SK-N-SH (cell line): ENCODE measurements at places on chromosomes 11 and 22.

DNA sequence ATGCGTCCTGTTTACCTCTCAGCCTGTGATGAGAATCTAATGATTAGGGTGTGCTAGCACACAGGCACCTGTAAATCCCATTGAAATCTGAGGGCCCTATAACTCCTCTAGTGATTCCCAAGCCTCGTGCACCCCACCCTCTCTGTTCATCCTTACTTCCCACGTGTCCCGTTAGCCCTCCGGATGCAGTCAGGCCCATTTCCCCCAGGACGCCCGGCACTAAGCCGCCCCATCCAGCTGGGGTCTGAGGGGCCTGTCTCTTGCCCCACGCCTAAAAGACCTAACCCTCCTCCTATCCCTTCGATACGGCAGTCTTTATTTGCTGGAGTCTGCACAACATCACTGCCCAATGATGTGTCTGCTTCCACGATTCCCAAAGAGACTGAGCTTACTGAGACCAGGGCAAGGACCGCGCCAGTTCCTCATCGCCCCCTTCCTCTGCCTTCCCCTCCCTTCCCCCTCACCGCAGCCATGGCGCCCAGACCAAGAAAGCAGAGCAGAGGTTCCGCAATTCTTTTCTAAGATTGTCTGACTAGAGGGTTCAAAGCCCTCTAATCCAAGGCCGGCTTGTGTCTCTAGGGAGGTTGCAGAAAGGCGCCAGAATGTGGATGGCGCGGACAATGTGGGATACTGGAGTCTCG lies 1.1 kb upstream of the FADS2 start:
- H3K27ac ChIP-seq, result peak overlapping the region; percentile 21
- H3K4me1 ChIP-seq, result 0 out of 2 replicates have a peak, but pooled peaks cover 10% of the 10 kb centered on the region
- H3K27me3 ChIP-seq, result no peaks in the 10 kb centered on the region
- no peaks in the 10 kb centered on the region for H3K36me3 ChIP-seq
- H3K4me3 ChIP-seq, result peak overlapping the region; percentile 96
- peak; percentile 53 for DNase-seq

- no peak overlapping the region for H3K4me3 ChIP-seq
- H3K36me3 ChIP-seq, result no peaks in the 10 kb centered on the region
- DNase-seq, result no peak
- H3K27me3 ChIP-seq, result no peaks in the 10 kb centered on the region; the same call in 1 of the 2 replicates
- no peak overlapping the region for H3K27ac ChIP-seq
- no peaks in the 10 kb centered on the region for H3K4me1 ChIP-seq
Measured at GRCh38 chr11:31214372-31214771, 155.2 kb downstream of the DCDC1 start.

DNA sequence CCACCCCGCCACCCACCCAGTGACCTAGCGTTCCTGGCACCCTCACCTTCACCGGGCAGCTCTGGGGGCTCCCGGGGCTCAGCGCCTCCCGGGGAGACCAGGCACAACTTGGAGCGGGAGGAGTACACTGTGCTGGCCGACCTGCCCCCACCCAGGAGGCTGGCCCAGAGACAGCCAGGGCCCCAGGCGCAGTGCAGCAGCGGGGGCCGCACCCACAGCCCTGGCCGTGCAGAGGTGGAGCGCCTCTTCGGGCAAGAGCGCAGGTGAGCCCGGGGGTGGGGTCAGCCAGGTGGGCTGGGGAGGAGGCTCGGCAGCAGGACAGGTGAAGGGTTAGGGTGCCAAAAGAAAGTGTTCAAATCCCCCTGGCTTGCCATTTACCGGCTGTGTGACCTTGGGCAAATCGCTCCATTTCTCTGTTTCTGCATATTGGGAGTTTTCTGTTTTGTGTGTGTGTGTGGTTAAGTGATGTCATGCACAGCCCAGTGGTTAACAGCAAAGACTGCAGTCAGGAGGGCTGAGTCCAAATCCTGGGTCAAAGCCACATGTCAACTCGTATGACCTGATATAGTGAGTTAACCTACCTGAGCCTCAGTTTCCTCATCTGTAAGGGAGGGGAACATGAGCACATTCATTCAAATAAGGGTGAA lies 29.5 kb downstream of the TRIOBP start:
- H3K36me3 ChIP-seq, result no peaks in the 10 kb centered on the region
- H3K4me3 ChIP-seq, result no peak overlapping the region
- no peaks in the 10 kb centered on the region for H3K4me1 ChIP-seq
- H3K27ac ChIP-seq, result no peak overlapping the region

- peaks cover 77% of the 10 kb centered on the region for H3K4me1 ChIP-seq
- DNase-seq, result no peak
- no peaks in the 10 kb centered on the region for H3K36me3 ChIP-seq
- H3K27me3 ChIP-seq, result no peaks in the 10 kb centered on the region
Measured at GRCh38 chr22:23220485-23221350, 40.4 kb downstream of the BCR start.

- no peak for DNase-seq
- H3K27me3 ChIP-seq, result no peaks in the 10 kb centered on the region
- no peak overlapping the region for H3K27ac ChIP-seq
Measured at GRCh38 chr11:10107497-10107896, 186.5 kb downstream of the SBF2 start.

DNA sequence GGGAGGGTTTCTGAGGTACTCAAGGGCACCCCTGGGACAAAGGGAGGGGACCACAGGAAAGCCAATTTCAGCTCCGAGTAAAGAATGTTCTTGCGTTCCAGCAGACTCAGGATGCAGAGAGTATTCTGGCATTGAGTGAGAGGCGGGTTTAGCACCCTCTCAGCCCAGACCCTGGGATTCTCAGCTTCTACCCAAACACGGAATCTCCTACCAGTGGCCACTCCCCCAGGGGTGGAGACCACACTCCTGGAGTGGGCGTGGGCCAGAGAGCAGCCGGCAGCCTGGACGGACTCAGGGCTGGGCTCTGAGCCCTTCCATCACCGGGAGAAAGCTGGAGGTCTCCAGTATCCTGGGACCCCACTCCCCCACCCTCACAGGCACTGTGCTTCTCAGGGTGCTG lies 26.1 kb upstream of the TTLL12 start:
- H3K27ac ChIP-seq, result no peak overlapping the region
- H3K4me3 ChIP-seq, result no peak overlapping the region
- H3K36me3 ChIP-seq, result no peaks in the 10 kb centered on the region
- DNase-seq, result no peak

DNA sequence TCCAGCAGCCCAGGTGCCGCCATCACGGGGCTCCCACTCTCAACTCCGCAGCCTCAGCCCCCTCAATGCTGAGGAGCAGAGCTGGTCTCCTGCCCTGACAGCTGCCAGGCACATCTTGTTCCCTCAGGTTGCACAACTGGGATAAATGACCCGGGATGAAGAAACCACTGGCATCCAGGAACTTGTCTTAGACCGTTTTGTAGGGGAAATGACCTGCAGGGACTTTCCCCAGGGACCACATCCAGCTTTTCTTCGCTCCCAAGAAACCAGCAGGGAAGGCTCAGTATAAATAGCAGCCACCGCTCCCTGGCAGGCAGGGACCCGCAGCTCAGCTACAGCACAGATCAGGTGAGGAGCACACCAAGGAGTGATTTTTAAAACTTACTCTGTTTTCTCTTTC lies at the start of gene SAA1:
Gene SAA1, plus strand, starts transcription at position 316 of the 400 bp plus-strand sequence. CDS start 624 bp downstream, outside the sequence.
- no peak within 1 kb of the TSS for H3K4me3 ChIP-seq
- no peaks in the 10 kb centered on the region for H3K36me3 ChIP-seq
- no peak within 1 kb of the TSS for H3K27ac ChIP-seq
- no peaks in the 10 kb centered on the region for H3K27me3 ChIP-seq
- DNase-seq, result no peak
- no peaks in the 10 kb centered on the region for H3K4me1 ChIP-seq

DNA sequence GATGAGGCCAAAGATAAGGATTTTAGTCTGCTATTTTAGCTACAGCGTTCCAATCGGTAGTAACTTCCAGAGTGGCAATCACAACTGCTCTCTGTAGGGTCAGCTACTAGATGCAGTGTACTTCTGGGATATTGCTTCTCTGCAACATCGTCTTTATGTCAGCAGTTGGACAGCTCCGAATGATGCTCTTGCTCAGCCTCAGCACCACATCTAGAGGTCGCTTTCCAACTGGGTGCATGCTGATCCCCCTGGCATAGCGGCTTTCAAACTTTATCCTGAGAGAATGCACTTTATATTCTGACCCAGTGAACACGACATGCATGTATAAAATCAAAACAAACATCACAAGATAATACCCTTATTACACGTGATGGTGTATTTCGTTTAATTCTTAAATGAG lies 219.6 kb downstream of the C11orf87 start:
- peaks cover 25% of the 10 kb centered on the region for H3K4me1 ChIP-seq
- H3K36me3 ChIP-seq, result no peaks in the 10 kb centered on the region
- no peaks in the 10 kb centered on the region for H3K27me3 ChIP-seq
- DNase-seq, result no peak

- no peaks in the 10 kb centered on the region; the same call in 1 of the 2 replicates for H3K27me3 ChIP-seq
- no peaks in the 10 kb centered on the region for H3K4me1 ChIP-seq
- H3K36me3 ChIP-seq, result no peaks in the 10 kb centered on the region
- no peak overlapping the region for H3K4me3 ChIP-seq
- no peak overlapping the region for H3K27ac ChIP-seq
Measured at GRCh38 chr22:48531108-48531507, 1296.6 kb downstream of the BRD1 start.

DNA sequence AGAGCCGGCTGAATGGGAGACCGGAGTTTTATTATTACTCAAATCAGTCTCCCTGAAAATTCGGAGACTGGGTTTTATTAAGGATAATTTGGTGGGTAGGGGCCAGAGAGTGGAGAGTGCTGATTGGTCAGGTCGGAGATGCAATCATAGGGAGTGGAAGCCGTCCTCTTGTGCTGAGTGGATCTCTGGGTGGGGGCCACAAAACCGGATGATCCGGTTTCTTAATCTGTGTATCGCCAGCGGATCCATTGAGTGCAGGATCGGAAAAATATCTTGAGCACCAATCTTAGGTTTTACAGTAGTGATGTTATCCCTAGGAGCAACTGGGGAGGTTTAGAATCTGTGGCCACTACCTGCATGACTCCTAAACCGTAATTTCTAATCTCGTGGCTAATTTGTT lies 886 bp upstream of the NIPSNAP1 start:
- no peaks in the 10 kb centered on the region for H3K27me3 ChIP-seq
- H3K4me1 ChIP-seq, result peaks cover 7% of the 10 kb centered on the region; the same call in 1 of the 2 replicates
- no peak overlapping the region for H3K4me3 ChIP-seq

GRCh38 chr11:13189561-13190426 lies 87.8 kb upstream of the BMAL1 start:
- DNase-seq, result no peak
- H3K4me3 ChIP-seq, result no peak overlapping the region
- no peaks in the 10 kb centered on the region for H3K36me3 ChIP-seq
- no peaks in the 10 kb centered on the region for H3K4me1 ChIP-seq
- no peaks in the 10 kb centered on the region for H3K27me3 ChIP-seq

DNA sequence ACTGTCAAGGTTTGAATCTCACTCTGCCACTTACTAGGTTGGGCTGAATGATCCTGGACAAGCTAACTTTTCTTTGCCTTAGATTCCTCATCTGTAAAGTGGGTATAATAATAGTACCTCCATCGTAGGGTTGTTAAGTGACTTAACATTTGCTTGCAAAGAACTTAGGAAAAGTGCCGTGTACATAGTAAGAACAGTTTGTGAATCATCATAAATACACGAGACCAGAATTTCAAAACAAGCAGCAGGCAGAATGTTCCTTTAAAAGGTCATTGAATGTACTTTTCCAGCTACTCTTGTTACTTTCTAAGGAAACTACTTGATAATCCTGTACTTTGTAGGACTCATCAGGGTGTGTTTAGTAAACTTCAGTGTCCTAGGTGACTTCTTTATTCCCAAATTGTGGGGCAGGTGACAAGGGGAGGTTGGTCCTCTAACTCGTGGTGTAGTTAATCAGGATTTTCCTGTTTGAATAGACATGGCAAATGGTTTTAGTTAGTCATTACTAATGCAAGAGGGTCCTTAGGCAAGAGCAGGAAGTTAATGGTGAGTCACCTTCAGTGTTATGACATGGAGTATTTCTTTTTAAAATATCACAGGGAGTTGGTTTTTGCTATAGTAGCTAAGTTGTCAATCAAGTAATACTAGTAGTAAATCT lies 67.9 kb downstream of the YAP1 start:
- H3K36me3 ChIP-seq, result peaks cover 2% of the 10 kb centered on the region; the same call in 1 of the 2 replicates
- no peaks in the 10 kb centered on the region for H3K4me1 ChIP-seq

GRCh38 chr11:25988178-25988577 lies 343.8 kb upstream of the ANO3 start:
- H3K27me3 ChIP-seq, result no peaks in the 10 kb centered on the region
- no peak overlapping the region for H3K27ac ChIP-seq
- no peak for DNase-seq
- no peaks in the 10 kb centered on the region for H3K36me3 ChIP-seq

- H3K27ac ChIP-seq, result no peak overlapping the region
- no peaks in the 10 kb centered on the region for H3K4me1 ChIP-seq
- no peak overlapping the region for H3K4me3 ChIP-seq
Measured at GRCh38 chr22:47112994-47113852, 350.8 kb downstream of the TBC1D22A start.

- peaks cover 14% of the 10 kb centered on the region; the same call in 1 of the 2 replicates for H3K4me1 ChIP-seq
- peak; percentile 89 for DNase-seq
- peaks cover 18% of the 10 kb centered on the region; the same call in 1 of the 2 replicates for H3K36me3 ChIP-seq
- no peaks in the 10 kb centered on the region for H3K27me3 ChIP-seq
- H3K4me3 ChIP-seq, result peak overlapping the region; percentile 75
- peak overlapping the region; percentile 87 for H3K27ac ChIP-seq
Measured at GRCh38 chr11:68271023-68271780, 571 bp downstream of the C11orf24 start.

GRCh38 chr11:73070653-73071052 lies 71.5 kb downstream of the FCHSD2 start:
- H3K36me3 ChIP-seq, result no peaks in the 10 kb centered on the region
- H3K4me3 ChIP-seq, result no peak overlapping the region
- no peak overlapping the region for H3K27ac ChIP-seq
- no peaks in the 10 kb centered on the region for H3K27me3 ChIP-seq

DNA sequence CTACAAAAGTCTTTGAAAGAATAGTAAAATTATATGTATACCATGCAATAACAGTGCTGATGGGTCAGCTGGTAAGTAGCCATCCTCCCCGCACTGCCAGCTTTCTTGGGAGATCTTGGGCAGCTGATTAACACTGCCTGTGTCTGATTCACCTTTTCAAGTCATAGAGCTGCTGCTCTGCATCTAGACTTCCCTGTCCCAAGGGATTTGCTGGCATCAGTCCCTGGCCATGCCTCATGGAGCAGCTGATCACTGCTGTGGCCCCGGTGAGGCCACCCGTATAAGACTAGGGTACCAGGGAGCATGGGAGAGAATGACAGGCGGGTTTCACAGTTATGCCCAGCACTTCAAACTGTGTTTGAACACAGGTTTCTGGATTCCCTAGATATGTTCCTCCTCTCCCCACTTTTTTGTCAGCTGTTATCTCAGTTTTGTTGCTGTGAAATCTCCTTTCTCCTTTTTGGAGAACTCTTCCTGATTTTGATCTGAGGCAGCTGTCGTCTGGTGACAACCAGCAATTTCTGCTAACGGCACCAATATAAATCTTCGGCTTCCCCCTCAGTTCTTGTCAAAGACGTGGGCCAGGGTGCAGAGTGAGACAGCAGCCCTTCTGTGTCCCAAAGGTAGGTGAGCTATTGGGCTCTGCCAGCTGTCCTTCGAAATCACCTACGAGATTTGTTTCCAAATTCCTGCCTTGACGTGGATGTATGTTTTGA lies 438.9 kb downstream of the NTM start:
- no peak overlapping the region for H3K27ac ChIP-seq
- no peak for DNase-seq
- no peaks in the 10 kb centered on the region for H3K36me3 ChIP-seq
- H3K27me3 ChIP-seq, result peaks cover 25% of the 10 kb centered on the region; the same call in 1 of the 2 replicates
- H3K4me3 ChIP-seq, result no peak overlapping the region
